Posterior vena cava (tissue), 2 donors: ENCODE measurements at places on chromosomes 7 and 10. TPM values are rescaled to one million over a fixed set of nuclear protein-coding genes. Genes with fewer than 3 reads are reported as not detected.

The SPDYE9 gene
- total RNA-seq = not detected

The SLC39A12 gene
- 0.10 TPM for total RNA-seq

The LRRD1 gene
- 0.19 TPM for total RNA-seq

The PLXNA4 gene
- 24.9 TPM for total RNA-seq

The TRIM73 gene
- 1.9 TPM for total RNA-seq

The HOXA7 gene
- 6.7 TPM for total RNA-seq

The CPN1 gene
- not detected for total RNA-seq

The CRYGN gene
- total RNA-seq = 0.42 TPM

The GPR85 gene
- 0.24 TPM for total RNA-seq

DNA sequence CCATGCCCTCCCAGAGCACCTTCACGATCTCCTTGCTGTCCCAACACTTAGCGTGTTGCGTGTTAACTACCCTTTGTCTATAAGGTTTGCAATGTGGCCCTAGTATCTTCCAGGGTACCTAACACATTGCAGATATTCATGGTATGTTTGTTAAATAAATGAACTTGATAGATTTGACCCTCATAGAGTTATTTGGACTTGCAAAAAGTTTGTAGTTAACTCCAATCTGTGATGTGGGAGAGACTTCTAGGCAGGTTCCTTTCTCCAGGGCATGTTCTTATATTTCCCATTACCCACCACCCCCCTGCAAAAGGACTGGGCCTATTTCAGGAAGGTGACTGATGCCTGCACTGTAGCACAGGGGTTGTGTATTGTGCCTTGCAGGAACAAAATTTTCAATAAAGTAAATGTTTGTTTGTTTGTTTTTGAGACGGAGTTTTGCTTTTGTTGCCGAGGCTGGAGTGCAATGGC, 612 bp downstream of the HILPDA start:
- no peak for DNase-seq

DNA sequence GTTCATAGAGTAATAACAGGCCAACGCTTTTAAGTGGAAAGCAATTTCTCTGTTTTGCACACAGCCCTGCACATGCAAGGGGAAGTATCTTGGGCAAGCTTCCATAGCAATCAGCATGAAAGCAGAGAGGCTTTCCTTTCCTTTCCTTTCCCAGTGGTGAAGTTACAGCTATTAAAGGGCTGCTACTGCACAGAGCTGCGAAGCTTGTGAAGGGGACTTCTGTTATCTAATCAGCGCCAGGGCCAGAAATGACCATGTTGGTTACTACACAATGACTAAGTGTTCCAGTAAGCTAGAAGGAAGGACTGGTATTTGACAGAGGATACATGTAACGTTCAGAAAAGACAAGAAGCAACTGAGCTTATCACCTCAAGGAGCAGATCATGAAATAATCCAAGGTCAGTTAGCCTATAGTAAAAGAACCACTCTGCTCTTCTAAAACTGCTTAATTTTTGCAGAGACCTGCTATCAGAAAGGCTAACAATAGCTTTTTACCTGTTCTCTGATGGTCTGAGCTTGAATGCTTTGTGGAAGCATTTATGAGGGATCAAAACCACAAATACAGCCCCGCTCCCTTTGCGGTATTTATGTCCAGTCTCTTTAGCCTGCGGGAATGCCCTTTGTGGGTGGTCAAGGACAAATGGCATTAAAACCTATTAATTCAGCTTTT, 45.9 kb downstream of the SGMS1 start:
- no peak for DNase-seq

GRCh38 chr10:5611899-5612680, 54.3 kb downstream of the ASB13 start:
- no peak for DNase-seq

DNA sequence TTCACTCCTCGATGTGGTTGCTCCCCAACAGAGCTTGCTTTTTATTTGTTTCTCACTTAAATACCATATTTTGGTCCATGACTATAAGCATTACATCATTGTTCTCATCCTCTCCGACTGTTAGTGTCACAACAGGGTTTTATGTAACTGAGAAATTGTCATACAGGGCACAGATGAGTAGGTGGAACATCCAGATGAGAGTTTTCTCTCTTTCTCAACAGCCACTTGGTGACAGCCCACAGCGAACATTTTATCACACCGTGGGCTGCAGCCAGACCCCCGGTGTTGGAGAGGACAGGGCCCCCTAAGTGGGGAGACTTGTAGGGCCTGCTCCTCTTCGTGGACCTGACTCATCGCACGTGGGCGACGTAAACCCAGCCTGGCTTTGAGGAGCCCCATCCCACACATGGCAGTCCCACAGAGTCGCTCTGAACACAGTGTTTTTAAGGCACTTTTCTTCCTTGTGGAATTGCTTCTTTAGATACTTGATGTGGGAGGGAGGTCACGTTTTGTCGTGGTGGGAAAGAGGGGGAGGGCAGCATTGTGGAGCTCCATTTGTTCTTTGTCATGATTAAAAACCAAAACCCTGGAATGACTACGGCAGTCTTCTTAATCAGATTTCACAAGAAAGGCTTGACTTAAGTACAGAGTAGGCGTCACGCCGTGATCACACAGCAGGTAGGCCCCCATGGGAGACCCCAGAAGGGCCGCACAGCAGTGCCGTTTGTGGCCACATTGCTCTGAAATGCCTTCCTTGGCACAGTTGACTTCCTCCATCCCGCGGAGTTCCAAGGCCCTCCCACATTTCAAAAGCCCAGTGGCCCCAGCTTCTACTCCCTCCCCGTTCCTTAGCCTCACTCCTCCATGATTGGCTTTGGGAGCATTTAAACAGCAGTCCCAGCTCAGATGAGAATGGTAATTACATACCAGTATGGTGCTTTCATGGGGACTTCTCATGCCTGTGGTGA, 220.6 kb downstream of the CCDC3 start:
- no peak for DNase-seq

DNA sequence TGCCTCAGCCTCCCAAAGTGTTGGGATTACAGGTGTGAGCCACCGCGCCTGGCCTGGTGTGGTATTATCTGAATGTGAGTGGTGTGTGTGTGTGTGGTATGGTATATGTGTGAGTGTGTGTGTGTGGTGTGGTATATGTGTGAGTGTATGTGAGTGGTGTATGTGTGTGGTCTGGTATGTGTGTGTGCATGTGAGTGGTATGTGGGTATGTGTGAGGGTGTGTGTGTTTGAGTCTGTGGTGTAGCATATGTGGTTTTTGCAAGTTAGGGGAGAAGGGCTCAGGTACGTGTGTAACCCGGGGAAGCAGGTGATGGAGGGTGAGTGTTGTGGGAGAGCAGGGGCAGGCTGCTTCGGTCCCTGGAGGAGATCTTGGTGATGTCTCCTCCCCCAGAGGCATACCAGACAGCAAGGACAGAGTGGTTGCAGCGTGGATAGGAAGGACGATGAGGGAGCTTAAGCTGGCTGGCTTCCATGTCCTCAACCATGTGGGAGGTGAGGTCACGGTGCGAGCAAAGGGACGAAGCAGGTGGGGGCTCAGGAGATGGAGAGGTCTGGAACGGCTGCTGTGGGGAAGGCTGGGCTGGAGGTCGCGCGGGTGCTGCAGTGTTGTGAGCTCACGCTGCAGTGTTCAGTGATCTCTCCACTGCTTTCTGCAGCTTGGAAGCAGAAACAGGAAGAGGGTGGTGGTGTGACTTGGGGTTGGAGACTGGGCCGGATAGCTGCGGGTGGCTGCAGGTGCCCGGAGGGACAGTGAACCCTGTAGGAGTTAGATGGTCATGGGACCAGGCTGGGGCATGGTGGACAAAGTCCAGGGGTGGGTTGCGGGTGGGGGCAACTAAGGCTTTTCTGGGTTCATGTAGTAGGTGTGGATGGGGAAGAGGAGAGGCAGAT, 5.0 kb downstream of the ZYX start:
- peak; percentile 73 for DNase-seq

DNA sequence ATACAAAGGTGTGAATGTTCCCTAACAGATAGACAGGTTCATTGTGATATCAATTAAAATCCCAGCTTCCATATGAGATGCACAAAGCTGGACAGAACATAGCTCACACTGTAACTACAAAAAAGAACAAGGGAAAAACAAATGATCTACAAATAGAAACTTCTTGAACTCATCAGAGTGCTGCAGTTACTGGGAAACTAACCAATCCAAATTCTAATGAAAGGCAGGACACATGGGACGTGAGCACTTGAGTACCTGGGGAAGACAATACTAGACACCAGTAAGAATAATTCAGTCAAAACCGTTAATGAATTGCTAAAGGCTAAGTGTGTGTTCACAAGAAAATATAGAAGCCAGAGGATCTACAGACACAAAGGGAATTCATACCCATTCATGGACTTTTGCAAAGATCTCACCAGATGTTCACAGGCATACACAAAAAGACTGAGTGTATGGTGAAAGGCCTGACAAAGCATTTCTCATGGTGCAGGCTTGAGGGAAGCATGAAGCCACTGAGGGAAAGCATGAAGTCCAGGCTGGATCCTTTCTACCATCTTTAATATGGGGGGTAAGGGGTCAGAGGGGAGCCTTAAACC, 7.8 kb upstream of the GPR22 start:
- DNase-seq = no peak

- DNase-seq = no peak
These were observed 145.7 kb upstream of the AHR start for GRCh38 chr7:17152721-17153120.

GRCh38 chr10:93417921-93418320, 64.2 kb downstream of the MYOF start:
- peak; percentile 23 for DNase-seq

DNA sequence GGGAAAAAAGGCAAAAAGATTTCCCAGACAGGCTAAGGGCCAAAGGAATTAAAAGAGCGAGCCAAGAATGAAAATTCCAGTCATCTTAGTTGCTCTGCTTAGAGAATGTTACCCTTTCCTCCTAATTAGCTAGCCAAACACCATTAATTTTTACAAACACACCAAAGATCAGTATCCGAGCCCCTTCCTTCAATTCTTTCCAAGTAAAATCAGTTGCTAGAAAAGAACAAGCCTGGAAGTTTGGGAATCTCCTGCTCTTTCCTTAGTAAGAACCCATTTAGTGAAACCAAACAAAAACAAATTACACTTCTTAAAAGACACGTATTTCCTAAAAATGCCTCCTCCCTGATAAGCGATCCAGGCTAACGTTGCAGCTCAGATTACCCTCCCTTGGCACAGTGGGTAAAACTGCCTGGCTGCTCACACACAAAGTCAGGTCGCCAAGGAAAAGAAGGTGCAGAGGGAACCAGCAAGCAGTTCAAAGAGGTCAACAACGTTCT, 57.1 kb upstream of the ABLIM1 start:
- no peak for DNase-seq

- DNase-seq = no peak
These were observed 51.7 kb upstream of the SORCS3 start for GRCh38 chr10:104589431-104589830.

DNA sequence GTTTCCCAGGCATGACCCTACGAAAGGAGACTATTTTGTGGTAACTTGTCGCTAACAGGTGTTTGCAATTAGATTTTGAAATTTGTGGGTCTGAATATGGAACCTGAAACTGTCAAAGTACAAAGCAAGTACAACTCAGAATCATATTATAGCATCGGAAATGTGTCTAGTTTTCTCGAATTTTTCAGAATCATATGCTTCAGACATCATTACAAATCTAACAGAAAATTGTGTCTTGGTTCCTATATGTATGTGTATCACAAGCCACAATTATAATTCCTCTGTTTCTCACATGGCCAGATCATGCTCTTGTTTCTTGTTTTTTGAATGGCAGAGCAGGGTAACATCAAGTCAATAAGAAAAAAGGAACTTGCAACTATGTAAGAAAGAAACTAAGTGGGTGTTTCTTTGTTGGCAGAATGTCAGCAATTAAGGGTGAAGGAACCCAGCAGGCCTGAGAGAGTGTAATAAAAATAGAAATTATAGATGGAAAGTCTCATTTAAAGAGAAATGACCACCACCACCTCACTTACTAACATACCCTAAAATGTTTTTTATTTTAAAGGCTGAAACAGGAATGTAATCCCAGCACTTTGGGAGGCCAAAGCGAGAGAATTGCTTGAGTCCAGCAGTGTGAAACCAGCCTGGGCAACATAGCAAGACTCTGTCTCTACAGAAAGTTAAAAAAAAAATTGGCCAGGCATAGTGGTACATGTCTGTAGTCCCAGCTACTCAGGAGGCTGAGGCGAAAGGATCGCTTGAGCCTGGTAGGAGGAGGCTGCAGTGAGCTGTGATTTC, 51.3 kb downstream of the PRTFDC1 start:
- no peak for DNase-seq

DNA sequence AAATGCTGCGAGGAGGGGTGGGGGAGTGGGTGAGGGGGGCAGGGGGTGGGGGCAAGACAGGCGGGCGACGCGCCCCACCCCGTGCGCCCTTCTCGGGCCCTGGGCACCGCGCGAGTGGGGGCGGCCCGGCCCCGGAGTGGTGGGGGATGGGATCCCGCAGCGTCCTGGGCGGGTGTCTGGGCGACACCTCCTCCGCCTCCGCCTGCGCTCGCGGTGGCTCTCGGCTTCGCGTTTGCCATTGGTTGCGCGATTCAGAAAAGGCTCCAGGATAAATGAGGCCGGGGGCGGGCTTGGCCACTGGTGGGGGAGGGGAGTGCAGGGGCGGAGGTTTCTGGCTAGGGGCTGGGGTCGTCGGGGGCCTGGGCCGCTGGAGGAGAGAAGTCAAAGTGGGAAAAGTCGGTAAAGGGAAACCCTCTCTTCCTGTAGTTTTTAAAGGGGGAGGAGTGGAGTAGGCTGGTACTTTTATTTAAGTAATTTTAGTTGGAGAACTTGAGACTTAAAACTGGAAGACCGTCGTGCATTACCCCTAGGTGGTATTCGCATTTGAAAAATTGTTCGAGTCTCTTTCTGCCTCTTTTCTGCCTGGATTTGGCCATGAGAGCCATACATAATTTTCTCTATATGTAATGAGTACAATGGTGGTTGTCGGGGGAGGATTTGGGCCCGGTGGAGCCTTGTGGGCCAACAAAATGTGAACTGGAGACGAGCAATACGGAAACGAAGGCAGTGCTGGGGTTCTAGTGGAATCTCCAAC, 992 bp upstream of the IGF2BP3 start:
- no peak for DNase-seq

- no peak for DNase-seq
These were observed 60.9 kb downstream of the ARMC3 start for GRCh38 chr10:22988581-22989360.

DNA sequence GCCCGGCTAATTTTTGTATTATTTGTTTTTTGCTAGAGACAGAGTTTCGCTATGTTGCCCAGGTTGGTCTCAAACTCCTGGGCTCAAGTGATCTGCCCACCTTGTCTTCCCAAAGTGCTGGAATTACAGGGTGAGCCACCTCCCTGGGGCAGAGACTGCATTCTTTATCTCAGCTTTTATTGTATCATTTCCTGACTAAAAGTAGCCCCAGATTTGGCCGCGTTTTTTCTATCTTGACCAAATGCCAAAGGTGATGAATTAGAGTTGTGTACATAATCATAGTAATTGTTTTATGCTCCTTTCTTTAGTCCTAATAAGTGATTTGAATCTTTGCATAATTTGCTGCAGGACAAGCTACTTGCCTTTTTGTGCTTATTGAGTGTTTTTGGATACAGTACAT, 3.1 kb upstream of the SMNDC1 start:
- no peak for DNase-seq

GRCh38 chr10:96073722-96074121, 30.3 kb downstream of the CCNJ start:
- DNase-seq = no peak

- DNase-seq = no peak
These were observed 431.2 kb upstream of the C7orf33 start for GRCh38 chr7:148159331-148159730.

- DNase-seq = no peak
These were observed 46.9 kb downstream of the EGFR start for GRCh38 chr7:55065511-55066229.
